ENCODE measurements at places on chromosomes 6 and 20. TPM values are rescaled to one million over a fixed set of nuclear protein-coding genes. Genes with fewer than 3 reads are reported as not detected.

The GPX5 gene
- total RNA-seq: not detected

The PPP1R14C gene
- not detected for total RNA-seq

The DYNLT1 gene
- 104 TPM for total RNA-seq

The ULBP2 gene
- total RNA-seq: 2.7 TPM

The PDYN gene
- total RNA-seq: not detected

The EDN1 gene
- 0.10 TPM for total RNA-seq

The VSX1 gene
- 0.06 TPM for total RNA-seq

The ADGRF5 gene
- 0.30 TPM for total RNA-seq

The CD109 gene
- 4.9 TPM for total RNA-seq

The CD40 gene
- 0.12 TPM for total RNA-seq

The NCOA5 gene
- total RNA-seq: 49.5 TPM

The ZC2HC1B gene
- not detected for total RNA-seq

The SLC25A27 gene
- 0.33 TPM for total RNA-seq

The MTFR2 gene
- total RNA-seq: 9.4 TPM

The RIMS1 gene
- total RNA-seq: 0.24 TPM

The FAM209B gene
- not detected for total RNA-seq

The DEFB114 gene
- not detected for total RNA-seq

The PM20D2 gene
- total RNA-seq: 57.8 TPM

The SIGLEC1 gene
- 0.02 TPM for total RNA-seq

The MEI4 gene
- total RNA-seq: not detected

The CST7 gene
- not detected for total RNA-seq

The FAM217B gene
- 24.2 TPM for total RNA-seq

The SIRPB1 gene
- total RNA-seq: not detected

The TMEM217 gene
- total RNA-seq: 0.73 TPM

The KAT14 gene
- total RNA-seq: 23.2 TPM

The RAET1L gene
- not detected for total RNA-seq

The FLRT3 gene
- total RNA-seq: 5.3 TPM

The RSPO3 gene
- not detected for total RNA-seq

The SLC2A4RG gene
- 64.7 TPM for total RNA-seq

The KIAA1755 gene
- total RNA-seq: 1.4 TPM

The SMLR1 gene
- total RNA-seq: not detected

The HMGCLL1 gene
- not detected for total RNA-seq

The PXDC1 gene
- total RNA-seq: 8.1 TPM

The ARMH2 gene
- not detected for total RNA-seq

Data from SJCRH30 (cell line).